ENCODE measurements at places on chromosomes 11 and 22.
A peak's percentile ranks its signal among the peaks of the same experiment; 100 is the strongest.

DNA sequence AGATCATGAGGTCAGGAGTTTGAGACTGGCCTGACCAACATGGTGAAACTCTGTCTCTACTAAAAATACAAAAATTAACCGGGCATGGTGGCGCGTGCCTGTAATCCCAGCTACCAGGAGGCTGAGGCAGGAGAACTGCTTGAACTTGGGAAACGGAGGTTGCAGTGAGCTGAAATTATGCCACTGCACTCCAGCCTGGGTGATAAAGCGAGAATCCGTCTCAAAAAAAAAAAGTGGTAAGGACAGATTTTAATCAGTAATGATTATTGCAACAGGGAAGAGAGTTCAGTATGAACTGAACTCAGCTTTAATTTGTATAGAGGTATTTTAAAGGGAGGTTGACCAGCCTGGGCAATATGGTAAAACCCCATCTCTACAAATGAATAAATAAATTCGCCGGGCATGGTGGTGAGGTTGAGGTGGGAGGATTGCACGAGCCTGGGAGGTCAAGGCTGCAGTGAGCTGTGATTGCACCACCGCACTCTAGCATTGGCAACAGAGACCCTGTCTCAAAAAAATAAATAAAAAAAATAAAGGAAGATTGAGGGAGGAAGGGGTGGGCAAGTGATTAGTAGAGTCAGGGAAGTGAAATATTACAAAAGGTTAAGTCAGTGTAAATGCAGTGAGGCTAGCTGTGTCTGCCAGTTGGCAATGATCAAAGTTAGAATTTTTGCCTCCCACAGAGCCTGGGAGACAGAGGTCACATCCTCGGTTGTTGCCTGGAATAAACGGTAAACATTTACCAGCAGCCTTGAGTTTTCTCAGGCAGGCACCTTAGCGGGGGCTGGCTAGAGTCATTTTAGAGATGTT is 2.6 kb upstream of the MCM5 start:
- peak; percentile 58 for DNase-seq

- peak; percentile 13 for DNase-seq
Observed at GRCh38 chr22:32352681-32353080, 5.0 kb upstream of the RFPL3 start.

GRCh38 chr22:43532301-43533155 is 120.7 kb downstream of the MPPED1 start:
- DNase-seq: no peak

- no peak for DNase-seq
Observed at GRCh38 chr22:19818324-19819207, 36.1 kb downstream of the GNB1L start.

DNA sequence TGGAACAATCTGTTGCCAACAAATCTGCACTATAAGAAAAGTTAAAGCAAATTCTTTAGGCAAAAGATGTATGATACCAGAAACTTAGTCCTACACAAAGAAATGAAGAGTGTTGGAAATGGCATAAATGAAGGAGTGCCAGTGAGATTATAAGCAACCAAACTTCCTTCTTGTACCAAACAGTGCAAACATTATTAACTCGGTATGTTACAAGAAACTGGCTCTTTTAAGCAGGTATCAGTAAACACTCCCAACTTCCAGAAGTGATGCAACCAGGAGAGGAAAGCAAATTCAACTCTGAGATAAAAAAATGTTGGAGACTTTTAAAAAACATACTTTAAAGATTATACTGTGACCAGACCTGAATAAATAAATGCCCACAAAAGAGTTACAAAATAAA is 28.5 kb downstream of the COPB1 start:
- DNase-seq: no peak

GRCh38 chr11:99535406-99535805 is 514.7 kb downstream of the CNTN5 start:
- no peak for DNase-seq

DNA sequence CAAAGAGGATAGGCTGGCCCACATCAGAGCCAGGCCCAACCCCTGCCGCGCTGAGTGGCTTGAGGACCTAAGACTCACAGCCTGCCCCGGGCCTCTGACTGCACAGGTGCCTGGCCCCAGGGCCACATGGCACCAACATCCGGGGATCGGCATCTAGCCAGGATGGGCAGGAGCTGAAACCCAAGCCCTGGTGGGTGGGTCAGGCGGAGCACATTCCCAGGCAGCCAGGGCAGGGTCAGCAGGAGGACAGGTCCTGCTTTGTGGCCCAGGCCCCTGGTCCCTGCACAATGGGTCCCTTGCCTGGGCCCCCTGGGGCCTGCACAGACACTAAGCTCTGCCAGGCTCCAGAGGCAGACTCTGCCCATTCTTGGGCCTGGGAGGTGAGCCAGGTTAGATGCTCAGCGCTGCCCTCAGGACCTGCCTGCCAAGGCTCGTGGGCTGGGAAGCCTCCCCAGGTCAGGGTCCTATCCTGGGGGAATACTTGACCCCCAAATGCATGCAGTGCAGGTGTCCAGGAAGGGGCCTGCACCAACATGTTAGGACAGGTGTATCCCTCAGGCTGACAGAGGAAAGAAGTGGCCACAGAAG is 33.5 kb downstream of the ARVCF start:
- no peak for DNase-seq

GRCh38 chr11:109815500-109816150 is 277.6 kb upstream of the ZC3H12C start:
- DNase-seq: no peak
